ENCODE measurements at places on chromosomes 2 and 18. TPM values are rescaled to one million over a fixed set of nuclear protein-coding genes. Genes with fewer than 3 reads are reported as not detected.

The DHRS9 gene
- not detected for total RNA-seq

The RAMP1 gene
- 11.2 TPM for total RNA-seq

The ALKAL2 gene
- not detected for total RNA-seq

The FOXI3 gene
- total RNA-seq: not detected

The CYRIA gene
- total RNA-seq: 1.2 TPM
